Stimulated activated CD4-positive, alpha-beta T cell treated with anti-CD3 and anti-CD28 coated beads, Interleukin-2, amount 100 ng/mL, for 24 hours (primary cell): ENCODE measurements at places on chromosomes 16 and 17.
A peak's percentile ranks its signal among the peaks of the same experiment; 100 is the strongest.

GRCh38 chr17:32318071-32318470 is 23.9 kb downstream of the C17orf75 start:
- DNase-seq: no peak

DNA sequence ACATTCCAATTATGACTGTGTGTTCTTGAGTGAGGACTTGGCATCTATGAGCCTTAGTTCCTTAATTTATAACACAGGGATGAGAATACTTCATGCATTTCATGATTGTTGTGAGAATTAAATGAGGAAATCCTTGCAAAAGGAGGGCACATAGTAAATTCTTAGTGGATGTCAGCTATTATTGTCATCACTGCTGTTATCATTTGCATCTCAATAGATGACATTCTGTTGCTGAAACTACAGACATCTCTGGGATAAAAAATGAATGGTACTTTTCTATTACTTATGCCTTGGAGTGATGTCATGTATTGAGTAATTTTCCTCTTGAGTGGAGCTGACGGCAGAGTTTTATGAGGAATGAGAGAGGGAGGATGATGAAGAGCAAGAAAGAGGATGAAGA is 184.4 kb upstream of the CDH11 start:
- no peak for DNase-seq

DNA sequence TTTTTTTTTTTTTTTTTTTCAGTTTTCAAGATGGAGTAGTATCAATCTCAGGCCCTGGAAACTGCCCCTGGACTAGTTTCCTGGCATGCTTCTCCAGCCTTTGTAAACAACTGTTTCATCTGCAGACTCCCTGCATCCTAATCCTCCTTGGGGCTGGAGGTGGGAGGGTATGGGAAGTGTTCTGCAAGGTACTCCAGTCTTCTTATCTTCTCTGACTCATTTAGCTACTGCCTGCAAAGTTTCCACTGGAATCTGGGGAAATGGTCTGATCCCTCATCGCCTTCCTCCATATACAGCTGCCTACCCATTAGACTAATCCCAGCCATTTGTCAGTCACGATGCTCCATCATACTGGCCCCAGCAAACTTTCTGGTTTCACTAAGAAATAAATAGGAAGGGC is 21.5 kb downstream of the COPZ2 start:
- DNase-seq: no peak

GRCh38 chr16:12356632-12357340 is 380.3 kb downstream of the SNX29 start:
- no peak for DNase-seq

DNA sequence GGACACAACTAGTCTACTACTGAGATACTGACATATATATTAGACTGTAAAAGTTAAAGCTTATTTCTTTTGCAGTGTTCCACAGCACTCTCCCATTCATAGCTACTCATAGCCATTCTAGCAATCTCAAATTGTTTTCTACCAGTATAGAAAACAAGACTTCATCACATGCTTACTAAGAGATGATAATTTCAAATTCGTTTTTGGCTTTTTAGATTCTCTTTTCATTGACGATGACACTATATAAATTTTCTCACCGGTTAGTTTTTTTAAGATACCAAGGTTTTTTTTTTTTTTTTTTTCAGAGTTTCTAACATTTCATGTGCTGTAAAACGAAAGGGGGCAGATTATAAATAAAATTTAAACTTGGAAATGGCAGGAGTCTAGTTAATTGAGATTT is 17.9 kb downstream of the IKZF3 start:
- DNase-seq: no peak

- no peak for DNase-seq
Measured at GRCh38 chr17:80261895-80262279, 1.2 kb downstream of the RNF213 start.

- no peak for DNase-seq
Measured at GRCh38 chr16:74455619-74456289, 34.5 kb upstream of the CLEC18B start.

DNA sequence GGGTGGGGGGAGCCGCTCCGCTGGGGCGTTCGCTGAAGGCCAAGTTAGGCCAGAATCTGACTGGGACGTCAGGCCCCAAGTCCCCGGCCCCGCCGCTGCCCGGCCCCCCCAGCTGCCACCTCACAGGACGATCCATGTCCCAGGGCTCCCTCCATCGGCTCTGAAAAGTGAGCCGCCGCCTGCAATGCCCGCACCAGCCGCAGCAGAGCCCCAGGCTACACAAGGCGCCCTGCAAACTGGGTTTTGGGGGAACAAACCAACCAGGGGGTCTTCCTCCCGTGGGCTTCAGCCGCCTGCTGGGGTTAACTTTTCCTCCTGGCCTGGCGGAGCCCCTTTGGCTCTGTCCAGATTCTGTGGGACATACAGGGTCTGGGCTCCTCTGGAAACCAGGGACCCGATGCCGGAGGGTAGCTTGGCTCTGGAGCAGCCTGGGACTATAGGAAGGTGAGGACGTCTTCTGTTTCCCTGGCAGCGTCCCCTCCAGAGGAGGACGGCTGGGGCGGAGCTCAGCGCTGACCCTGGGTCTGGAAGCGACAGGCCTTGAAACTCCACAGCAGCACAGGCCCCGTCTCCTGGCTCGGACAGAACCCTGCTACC is 835 bp downstream of the NME4 start:
- no peak for DNase-seq

- no peak for DNase-seq
Measured at GRCh38 chr16:78987666-78988065, 612.9 kb downstream of the MAF start.

- peak; percentile 54 for DNase-seq
Measured at GRCh38 chr17:63842173-63842539, 329 bp downstream of the SMARCD2 start.

- DNase-seq: no peak
Measured at GRCh38 chr17:79799538-79800324, 2.9 kb upstream of the CBX8 start.

DNA sequence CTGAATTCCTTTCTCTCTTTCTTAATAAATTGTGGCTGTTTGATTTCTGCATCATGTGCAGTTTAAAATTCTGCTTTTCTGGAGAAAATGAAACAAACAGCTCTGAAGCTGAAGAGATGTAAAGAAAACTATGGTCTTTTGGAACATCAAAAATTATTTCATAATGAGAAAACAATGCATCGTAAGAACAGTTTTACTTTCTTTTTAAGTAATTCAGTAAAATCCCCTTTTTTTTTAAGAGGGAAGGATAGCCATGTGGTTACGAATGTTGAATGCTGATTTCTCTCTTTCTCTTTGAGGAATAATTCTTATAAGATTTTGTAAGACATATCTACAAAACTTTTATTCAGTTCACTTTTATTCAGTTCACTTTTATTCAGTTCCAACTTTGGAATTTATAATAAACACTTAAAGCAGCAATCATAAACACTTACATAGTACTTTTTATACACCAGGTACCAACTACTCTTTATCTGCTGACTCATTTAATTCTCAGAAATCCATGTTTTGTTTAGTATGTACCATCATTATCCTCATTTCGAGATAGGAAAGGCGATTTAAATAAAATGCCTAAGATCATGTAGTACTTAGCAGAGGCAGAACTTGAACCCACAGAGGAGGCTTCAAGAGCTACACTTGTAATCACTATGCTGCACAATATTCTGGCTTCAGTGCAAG is 26.6 kb downstream of the CNTNAP4 start:
- no peak for DNase-seq

- no peak for DNase-seq
Measured at GRCh38 chr17:33459078-33459940, 166.2 kb upstream of the ASIC2 start.

GRCh38 chr17:39107973-39108372 is 43.5 kb downstream of the PLXDC1 start:
- DNase-seq: no peak

GRCh38 chr17:63694950-63695773 is 4.8 kb downstream of the LIMD2 start:
- no peak for DNase-seq

- no peak for DNase-seq
Measured at GRCh38 chr16:57502048-57502775, 15.9 kb upstream of the DOK4 start.

GRCh38 chr17:2406271-2406902 is 5.5 kb upstream of the MNT start:
- DNase-seq: no peak

GRCh38 chr17:39939588-39940419 is 12.3 kb downstream of the LRRC3C start:
- no peak for DNase-seq

GRCh38 chr17:43860927-43861622 is 14.1 kb downstream of the CD300LG start:
- no peak for DNase-seq

DNA sequence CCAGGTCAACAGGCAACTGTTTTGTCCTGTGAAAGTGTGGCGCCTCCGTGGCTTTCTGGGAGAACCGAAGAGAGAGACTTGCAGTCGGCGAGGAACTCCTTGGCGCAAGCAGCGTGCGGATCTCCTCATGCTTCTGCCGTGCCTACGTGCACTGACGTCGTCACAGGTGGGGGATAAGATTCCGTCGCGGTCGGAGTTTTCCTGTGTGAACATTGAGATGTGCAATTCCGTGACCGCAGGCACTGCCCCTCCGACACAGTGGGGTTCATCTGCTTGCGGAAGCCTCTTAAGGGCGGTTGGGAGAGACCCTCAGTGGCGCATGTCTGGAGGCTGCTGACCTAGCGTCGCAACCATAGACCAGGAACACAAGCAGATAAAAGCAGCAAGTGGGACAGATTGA is 212.3 kb upstream of the CHMP6 start:
- DNase-seq: no peak

DNA sequence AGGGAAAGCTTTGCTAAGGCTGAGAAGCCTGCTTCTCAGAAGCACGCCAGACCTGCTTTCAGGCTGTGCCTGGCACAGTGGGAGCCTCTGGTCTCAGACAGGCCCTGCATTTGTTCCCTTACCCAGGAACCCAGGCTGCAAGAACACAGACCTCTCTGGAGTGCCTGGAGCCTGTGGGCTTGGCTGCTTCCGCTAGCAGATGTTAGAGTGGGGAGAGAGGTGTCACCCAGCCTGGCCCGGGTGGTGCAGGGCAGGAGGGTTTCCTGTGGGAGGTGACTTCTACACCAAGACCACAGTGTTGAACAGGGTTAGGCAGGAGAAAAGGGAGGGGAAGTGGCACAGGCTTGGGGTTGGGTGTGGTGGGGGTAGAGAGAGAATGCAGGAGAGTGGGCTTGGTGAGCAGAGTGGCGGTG is 35.8 kb upstream of the ADGRG1 start:
- DNase-seq: peak; percentile 63

GRCh38 chr16:17229766-17230165 is 241.0 kb downstream of the XYLT1 start:
- no peak for DNase-seq

- DNase-seq: no peak
Measured at GRCh38 chr17:40178021-40178601, 841 bp downstream of the RAPGEFL1 start.

DNA sequence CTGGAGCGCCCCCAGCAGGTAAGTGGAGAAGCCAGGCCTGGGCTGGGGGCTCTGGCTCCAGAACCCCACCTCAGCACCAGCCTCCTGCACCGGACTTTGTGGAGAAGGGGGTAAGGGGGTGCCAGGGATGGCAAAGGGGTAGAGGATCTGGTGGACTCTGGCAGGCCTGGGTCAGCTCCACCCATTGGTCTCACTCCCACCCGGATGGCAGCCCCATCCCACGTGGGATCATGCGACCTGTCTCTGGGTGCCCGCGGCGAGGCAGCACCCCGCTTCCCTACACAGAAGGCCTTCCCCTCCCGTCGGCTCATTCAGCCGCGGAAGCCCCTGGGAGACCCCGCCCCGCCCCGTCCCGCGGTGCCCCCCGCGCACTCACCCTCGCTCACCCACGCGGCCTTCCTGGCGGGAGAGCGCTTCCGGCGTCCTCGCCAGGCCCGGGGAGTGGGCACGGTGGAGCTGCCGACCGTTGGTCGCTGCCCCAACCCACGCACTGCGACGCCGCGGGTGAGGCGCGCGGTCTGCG is 498 bp upstream of the PLEKHG4 start:
- peak; percentile 65 for DNase-seq

GRCh38 chr16:69494991-69495392 is 70.6 kb downstream of the CYB5B start:
- DNase-seq: peak; percentile 37

- DNase-seq: no peak
Measured at GRCh38 chr16:50244504-50245416, 21.6 kb upstream of the ADCY7 start.

DNA sequence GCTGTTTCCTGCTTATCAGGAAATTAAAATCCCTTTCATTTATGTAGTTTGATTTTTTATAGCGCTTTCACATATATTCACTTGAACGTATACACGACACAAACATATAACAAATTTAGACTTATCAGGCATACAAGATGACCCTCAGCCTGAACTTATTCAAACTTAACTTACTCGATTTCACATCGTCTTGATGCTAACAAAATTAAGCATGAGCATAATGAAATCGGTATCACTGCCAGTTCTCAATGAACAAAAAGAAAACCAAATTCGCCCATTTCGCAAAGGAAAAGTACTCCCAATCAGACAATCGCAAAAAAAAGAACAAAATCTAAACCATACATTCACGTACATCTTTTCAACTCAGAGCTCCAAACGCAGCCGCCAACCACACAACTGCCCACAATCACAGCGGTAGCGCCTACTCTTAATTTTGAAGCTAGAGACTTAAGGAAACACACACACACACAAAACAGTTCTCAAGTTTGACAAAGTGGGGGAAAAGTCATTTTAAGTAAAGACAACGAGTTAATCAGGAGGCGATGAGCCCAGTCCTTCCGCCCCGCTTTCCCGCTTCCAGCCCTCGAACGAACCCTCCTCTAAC is 1.1 kb downstream of the GJC1 start:
- no peak for DNase-seq

- DNase-seq: no peak
Measured at GRCh38 chr17:14330492-14330962, 29.6 kb downstream of the HS3ST3B1 start.

DNA sequence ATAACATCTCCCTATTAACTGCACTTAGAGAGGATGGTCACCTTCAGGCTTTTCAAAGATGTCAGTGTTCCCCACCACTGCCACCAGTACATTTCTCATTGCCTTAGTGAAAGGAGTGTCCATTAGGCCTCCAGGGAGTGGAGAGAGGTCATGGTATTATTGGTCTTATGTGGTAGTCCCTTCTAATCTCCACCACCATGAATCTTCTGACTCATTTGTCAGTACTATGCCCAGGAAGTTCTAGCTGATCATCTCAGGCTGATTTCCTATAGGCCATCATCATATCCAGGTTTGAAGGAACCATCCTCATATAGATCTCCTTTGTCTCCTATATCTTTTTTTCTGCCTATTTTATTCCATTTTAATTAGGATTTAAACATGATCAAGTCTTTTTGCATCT is 221.5 kb downstream of the CYB561 start:
- DNase-seq: no peak
